ENCODE measurements at places on chromosomes 3 and 15.

DNA sequence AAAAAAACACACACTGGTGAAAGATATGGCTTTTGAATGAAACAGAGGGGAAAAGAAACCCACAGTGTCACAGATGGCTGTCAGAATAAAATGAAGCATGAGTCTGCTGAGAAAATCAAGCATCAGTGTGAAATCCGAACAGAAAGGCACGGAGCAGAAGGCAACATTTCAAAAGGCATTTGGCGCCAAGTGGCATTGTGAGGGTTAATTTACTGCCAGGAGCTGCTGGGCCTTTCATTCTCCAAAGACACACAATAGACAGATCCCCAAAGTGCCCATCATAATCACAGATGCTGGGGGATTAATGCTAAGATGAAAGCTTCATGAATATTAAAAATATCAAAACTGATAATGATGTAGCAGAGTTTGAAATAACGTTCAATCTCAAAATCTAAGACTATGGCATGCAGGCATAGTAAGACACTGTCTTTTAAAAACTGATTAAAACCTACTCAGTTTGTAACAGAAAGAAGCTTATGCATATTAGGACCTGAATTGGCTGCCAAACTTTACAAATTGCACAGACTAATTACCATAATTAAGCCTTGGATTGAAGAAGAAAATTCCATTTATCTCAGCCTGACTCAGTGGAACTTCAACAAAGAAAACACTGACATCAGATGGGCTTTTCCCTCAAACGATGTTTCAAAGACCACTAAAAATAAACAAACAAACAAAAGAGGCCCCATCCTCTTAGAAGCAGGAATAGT is 589.2 kb downstream of the ROBO1 start:
- no peak for DNase-seq

GRCh38 chr3:193040836-193041672 is 123.4 kb upstream of the MB21D2 start:
- no peak for DNase-seq

DNA sequence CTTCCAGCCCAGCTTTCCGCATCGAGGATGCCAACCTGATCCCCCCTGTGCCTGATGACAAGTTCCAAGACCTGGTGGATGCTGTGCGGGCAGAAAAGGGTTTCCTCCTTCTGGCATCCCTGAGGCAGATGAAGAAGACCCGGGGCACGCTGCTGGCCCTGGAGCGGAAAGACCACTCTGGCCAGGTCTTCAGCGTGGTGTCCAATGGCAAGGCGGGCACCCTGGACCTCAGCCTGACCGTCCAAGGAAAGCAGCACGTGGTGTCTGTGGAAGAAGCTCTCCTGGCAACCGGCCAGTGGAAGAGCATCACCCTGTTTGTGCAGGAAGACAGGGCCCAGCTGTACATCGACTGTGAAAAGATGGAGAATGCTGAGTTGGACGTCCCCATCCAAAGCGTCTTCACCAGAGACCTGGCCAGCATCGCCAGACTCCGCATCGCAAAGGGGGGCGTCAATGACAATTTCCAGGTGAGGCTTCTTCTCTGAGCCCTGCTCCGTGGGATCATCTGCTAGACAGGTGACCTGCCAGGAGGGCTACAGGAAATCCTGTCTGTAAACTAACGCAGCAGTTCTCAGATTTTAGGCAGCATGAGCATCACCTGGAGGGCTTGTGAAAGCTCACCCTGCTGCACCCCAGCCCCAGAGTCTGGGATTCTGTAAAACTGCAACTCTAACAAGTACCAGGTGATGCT is 1.6 kb downstream of the THBS1 start:
- no peak for DNase-seq

GRCh38 chr15:33032053-33032452 is 162.5 kb downstream of the FMN1 start:
- DNase-seq: no peak

GRCh38 chr3:31465999-31466398 is 66.7 kb upstream of the STT3B start:
- no peak for DNase-seq

- no peak for DNase-seq
Observed at GRCh38 chr15:40059821-40060220, 20.8 kb upstream of the SRP14 start.

DNA sequence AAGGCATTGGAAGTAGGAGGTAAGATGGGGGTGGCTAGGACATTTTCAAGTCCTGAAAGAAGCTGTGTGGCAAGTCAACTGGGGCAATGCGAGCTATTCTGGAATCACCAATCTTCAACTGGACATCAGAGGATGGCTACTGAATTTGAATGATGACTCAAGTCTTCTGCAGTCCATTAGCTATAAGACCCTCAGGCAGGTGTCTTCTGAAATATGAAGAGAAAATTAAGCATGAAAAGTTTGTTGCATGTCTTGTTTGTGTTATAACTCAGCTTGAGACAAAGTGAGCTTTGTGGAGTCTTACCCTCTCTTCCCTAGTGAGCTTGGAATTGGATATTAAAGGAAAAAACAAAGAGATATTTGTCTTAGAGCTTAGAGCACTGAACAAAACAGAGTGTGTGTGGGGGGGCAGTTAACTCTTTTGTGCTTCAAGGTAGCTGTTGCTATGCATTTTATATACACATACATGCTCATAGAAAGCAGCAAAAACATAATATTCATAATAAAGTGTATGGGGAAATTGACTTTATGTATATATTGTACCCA is 979.1 kb downstream of the MCTP2 start:
- DNase-seq: no peak

- no peak for DNase-seq
Observed at GRCh38 chr15:28106294-28107110, 7.4 kb upstream of the OCA2 start.

DNA sequence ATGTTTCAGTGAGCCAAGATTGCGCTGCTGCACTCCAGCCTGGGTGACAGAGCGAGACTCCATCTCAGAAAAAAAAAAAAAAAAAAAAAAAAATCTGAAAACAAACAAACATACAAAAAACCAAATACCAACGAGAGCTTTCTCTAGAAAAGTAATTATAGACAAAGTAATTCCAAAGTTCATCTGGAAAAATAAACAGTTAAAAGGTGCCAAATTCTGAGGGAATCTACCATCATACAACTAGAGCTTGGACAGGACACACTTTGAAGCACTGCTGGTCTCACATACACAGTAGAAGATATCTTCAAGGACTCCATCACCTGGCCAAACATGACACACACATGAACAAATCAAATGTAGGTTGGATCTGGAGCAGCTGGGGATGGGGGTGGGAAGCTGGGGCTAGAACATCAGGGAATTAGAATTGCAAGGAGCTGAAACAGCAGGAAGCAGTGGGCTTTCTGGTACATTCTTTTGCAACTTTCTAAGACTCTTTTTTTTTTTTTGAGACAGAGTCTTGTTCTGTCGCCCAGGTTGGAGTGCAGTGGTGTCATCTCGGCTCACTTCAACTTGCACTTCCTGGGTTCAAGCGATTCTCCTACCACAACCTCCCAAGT is 41.1 kb upstream of the CTSH start:
- DNase-seq: no peak

GRCh38 chr3:171462224-171462623 is 2.0 kb upstream of the TNIK start:
- no peak for DNase-seq

- DNase-seq: no peak
Observed at GRCh38 chr3:178352326-178353005, 183.8 kb upstream of the KCNMB2 start.

- DNase-seq: no peak
Observed at GRCh38 chr3:31405515-31405914, 127.2 kb upstream of the STT3B start.

DNA sequence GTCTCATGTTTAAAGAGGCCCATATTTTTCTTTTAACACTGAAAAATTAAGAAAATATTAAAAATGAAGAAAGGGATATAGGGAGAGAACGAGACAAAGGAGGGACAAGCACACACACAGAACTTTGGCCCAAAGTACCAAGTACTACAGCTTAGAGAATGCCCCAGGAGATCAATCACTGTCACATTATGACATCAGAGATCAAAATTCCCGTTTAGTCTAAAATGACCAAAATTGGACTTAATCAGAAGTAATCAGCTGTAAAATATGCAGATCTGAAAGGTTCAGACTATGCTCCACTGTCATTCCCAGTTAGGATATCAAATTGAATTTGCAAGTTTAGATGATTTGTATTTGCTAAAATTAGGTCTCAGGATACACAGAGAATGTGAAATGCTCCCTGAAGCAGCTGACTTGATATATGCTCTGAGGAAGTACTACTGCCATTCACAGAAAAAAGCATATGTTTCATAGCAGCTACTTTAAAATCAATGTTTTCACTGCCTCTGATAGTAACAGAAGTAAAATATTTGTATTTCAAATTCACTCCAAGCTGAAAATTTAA is 123.0 kb downstream of the PEAK1 start:
- no peak for DNase-seq

GRCh38 chr15:93640411-93640962 is 551.5 kb upstream of the RGMA start:
- DNase-seq: no peak

DNA sequence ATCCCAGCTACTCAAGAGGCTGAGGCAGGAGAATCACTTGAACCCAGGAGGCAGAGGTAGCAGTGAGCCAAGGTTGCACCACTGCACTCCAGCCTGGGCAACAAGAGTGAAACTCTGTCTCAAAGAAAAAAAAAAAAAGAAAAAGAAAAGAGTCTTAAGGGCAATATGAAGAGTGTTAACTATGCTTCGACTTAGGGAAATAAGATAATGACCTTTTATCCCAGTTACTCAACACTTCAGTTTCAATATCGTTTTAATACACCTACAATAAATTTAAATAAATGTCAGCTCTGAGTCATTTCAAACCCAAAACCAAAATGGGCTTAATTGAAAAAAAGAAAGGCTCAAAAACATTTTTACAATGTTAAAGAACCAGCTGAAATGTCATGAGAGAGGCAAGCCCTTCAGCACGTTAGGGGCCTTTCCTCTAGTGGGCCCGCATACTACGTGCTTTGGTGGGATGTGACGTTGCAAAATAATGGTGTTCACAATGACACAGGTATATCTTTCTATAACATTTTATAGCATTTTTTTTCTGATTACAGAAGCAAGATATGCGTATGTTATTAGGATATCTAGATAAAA is 15.3 kb downstream of the FYCO1 start:
- no peak for DNase-seq

GRCh38 chr15:99096173-99096893 is 8.5 kb upstream of the SYNM start:
- DNase-seq: no peak

GRCh38 chr3:110526777-110527727 is 544.6 kb upstream of the NECTIN3 start:
- DNase-seq: no peak

GRCh38 chr3:21779909-21780308 is 28.9 kb upstream of the ZNF385D start:
- no peak for DNase-seq

GRCh38 chr3:179076243-179077027 is 4.8 kb upstream of the ZMAT3 start:
- DNase-seq: no peak

DNA sequence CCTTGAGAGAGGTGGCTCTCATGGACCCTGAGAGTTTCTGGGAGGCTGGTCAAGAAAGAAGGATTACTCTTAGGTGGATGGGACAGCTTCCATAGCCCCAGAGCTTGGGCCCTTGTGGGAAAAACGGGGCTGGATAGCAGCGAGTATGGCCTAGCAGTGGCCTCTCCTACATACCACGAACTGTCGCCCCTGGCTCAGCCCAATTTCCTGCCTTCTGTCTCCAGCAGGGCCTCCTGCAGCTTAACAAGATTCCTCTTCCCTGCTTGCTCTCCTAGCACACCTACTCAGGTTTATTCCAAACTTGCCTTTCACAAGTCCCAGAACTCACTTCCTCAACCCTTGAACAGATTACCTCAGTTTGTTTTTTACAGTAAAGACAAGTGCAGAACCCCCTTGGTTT is 139.7 kb upstream of the TPM1 start:
- DNase-seq: no peak

DNA sequence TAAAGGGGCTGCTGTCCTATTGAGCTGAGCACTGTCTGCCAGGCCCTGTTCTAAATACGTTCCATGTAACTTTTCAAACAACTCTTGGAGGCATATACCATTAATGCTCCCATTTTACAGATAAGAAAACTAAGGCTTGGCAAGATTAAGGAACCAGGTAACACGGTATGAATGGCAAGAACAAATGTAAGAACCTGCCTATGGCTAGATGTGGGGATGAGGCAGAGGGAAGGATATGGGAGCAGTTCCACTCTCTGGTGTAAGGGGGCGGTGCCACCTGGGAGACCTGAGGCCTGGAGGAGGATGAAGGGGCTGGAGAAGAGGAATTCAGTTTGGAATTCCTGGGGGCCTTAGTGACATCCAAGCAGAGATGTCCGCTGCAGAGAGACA is 3.8 kb upstream of the LMAN1L start:
- no peak for DNase-seq

GRCh38 chr3:71258116-71258515 is 325.4 kb downstream of the FOXP1 start:
- no peak for DNase-seq

DNA sequence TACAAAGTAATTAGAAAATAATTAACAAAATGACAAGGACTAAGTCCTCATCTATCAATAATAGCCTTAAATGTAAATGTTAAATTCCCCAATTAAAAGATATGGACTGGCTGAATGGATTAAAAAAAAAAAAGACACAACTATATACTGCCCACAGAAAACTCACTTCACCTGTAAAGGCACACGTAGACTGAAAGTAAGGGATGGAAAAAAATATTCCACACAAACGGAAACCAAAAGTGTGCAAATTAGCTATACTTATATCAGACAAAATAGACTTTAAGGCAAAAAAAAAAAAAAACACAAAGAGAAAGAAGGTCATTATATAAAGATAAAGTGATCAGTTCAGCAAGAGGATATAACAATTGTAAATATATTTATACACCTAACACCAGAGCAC is 111.4 kb upstream of the ZBED2 start:
- DNase-seq: no peak

DNA sequence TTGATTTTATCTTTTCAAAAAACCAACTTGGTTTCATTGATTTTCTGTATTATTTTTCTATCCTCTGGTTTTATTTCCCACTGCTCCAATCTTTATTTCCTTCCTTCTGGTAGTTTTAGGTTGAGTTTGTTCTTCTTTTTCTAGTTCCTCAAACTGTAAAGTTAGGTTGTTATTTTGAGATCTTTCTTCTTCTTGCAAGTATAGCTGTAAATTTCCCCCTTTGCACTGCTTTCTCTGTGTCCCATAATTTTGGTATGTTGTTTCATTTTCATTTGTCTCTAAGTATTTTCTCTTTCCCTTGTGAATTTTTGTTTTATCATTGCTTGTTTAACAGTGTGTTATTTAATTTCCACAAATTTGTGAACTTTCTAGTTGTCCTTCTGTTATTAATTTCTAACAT is 120.0 kb downstream of the PLD1 start:
- no peak for DNase-seq

DNA sequence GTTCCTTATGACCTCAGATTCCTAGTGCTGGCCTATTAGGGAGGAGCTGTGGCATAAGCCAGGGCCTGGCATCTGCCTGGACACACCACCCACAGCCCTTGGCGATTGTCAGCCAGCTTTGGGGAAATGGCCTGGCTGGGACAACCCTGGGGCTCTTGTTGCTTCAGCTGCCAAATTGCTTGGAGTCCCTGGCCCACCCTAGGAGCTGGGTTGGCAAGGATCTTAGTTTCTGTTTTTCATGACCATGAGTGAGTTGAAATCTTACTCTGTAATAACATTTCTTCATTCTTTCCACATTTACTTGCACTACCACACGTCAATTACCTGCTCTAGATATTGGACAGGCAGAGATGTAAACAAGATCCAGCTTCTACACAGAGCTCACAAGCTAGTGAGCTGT is 1.9 kb upstream of the MYZAP start:
- no peak for DNase-seq
